Fibroblast of the aortic adventitia (primary cell): ENCODE measurements at places on chromosomes 16 and 17.

- peak; percentile 52 for DNase-seq
Measured at GRCh38 chr17:39306509-39307212, 80.9 kb upstream of the STAC2 start.

GRCh38 chr17:50063561-50064252 lies 7.8 kb downstream of the ITGA3 start:
- no peak for DNase-seq

DNA sequence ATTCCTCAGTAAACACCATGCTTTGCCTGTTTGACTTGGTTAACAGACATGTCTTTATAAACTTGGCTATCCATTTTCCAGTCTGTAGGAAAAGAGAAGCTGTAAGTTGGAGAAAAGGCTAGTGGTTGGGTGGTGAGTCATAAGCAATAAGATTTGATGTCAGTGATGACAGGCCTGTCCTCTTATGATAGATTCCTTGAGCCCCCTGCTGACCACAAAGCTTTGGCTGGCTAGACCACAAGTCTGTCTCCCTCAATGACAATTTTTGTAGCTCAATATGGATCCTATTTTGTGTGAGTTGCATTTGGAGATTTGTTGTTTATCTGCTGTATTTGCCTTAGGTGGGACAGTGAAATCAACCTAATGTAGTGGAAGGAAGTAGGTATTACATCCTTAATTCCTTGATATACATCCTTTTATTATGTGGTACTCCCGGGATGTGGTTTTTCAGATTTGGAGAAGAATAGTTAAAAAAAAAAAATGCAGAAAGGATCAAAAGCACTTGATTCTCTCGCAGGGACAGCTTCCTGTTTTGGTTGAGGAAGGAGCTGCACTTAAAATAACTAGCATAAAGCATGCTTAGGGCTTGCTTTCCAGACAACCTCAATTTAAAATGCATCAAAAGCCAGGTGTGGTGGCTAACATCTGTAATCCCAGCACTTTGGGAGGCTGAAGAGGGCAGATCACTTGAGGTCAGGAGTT lies 67.4 kb downstream of the SIAH1 start:
- DNase-seq, result peak; percentile 70

DNA sequence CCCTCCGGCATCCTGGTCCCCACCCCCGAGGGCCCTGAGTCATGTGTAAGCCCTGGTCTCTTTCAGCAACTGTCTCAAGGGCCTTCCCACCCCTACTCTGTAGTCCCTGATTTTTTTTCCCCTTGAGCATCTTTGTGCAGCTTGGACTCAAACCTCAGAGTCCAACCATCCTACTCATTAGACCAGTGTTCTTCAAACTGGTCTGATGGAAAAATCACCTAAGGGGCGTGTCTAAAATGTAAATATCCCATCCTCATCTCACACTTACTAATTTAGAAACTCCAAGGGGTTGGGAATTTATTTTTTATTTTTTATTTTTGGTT lies 624 bp downstream of the G6PC3 start:
- DNase-seq, result peak; percentile 67

DNA sequence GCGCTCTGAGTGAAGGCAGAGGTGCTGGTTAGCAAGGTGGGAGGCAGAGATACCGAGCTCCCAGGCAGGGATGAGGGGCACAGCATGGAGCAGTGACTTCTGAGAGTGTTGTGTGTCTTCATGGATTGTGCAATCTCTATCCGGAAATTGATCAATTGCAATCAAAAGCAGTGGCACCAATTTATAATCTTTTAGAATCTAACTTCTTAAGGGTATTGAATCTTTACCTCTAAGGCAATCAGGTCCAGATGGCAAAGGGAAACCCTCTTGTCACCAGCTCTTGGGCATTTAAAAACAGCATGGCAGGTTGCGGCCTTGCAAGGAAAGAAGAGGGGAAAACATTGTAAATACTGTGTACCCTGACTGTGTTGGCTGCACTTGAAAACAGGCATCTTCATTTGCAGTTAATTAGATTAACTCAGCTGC lies 58.0 kb upstream of the MRTFB start:
- DNase-seq, result no peak

DNA sequence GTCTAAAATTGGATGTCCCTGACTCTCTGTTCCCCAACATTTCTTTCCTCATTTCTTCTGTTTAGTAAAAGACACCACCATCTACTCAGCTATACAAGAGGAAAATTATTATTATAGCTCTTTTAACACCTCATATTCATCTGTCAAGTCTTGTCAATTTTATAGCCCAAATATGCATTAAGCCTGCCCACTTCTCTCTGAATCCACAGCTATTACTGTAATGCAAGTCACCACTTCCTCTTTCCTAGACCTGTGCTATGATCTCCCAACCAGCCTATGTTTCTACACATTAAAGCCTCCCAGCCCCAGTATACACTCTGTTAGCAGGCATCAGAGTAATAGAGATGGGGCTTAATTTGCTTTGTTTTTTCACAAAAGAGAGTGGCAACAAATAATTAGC lies 252.9 kb downstream of the GRIN2A start:
- DNase-seq, result no peak

- no peak for DNase-seq
Measured at GRCh38 chr16:31375231-31375630, 17.9 kb upstream of the ITGAD start.

DNA sequence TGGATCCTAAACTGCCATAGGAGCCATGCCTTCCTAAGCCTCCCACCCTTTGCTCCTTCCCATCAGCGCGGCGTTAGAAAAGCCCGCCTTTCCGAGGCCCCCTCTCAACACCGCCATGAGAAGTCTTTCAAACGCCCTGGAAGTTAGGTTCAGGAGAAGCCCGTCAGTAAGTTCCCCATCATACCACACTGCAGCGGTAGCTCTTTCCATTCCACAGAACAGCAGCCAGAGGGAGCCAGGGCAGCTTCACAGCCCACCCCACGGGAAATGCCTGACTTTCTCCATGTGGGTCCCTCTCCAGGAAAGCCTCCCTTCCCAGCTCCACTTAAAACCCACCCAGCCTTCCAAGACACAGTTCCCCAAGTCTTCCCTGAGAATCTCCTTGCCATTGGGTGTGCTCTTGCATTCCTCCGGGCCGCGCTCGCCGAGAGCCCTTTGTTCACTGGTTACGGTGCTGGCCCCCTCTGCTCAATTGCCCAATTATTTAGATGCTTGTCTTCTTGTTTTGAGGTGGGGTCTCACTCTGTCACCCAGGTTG lies 28.7 kb downstream of the KIAA0513 start:
- peak; percentile 43 for DNase-seq

GRCh38 chr16:88813269-88814143 lies 1.8 kb upstream of the APRT start:
- no peak for DNase-seq

- no peak for DNase-seq
Measured at GRCh38 chr16:68275611-68276191, 11.4 kb downstream of the SLC7A6 start.

GRCh38 chr17:8016632-8017424 lies 14.4 kb downstream of the GUCY2D start:
- peak; percentile 39 for DNase-seq

DNA sequence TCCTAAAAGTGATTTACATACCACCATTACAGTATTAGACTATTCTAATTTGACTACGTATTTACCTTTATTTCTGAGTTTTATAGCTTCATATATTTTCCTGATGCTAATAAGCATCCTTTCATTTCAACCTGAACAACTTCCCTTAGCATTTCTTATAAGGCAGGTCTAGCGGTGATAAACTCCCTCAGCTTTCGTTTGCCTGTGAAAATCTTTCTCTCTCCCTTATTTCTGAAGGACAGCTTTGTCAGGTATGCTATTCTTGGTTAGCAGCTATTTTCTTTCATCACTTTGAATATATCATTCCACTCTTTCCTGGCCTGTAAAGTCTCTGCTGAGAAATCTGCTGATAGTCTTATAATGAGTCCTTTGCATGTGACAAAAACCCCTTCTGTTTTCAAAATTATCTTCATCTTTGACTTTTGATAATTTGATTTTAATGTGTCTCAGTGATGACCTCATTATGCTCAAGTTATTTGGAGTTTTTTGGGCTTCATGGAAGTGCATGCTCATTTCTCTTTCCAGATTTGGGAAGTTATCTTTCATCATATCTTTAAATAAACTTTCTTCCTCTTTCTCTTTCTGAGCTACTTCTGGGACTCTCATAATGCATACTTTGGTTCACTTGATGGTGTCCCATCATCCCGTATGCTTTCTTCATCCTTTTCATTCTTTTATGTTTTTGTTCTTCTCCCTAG lies 285.4 kb upstream of the PMFBP1 start:
- no peak for DNase-seq
